SHP77 (cell line): ENCODE measurements at places on chromosomes 1 and 21.

- DNase-seq = no peak
These were observed 83.6 kb downstream of the LRRC8D start for GRCh38 chr1:89904219-89904980.

DNA sequence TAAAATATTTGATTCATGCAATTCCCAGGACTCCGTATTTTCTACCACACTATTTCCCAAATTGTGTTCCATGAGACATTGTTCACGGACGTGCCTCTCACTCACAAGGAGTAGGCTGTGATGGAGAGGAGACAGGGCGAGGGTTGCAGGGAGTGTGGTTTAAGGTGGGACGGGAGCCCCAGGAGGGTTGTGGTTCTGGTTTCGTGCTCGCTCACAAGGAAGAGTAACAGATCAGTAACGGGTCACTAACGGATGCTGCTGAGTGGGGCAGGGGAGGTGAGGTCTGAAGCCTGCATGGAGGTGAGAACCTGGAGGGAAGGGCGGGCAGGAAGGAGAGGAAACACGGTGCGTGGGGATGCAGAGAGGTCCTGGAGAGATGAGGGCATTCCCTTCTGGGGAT is 28.8 kb downstream of the TFF3 start:
- no peak for DNase-seq

GRCh38 chr1:113872219-113872935 is 865 bp upstream of the PTPN22 start:
- DNase-seq = no peak

DNA sequence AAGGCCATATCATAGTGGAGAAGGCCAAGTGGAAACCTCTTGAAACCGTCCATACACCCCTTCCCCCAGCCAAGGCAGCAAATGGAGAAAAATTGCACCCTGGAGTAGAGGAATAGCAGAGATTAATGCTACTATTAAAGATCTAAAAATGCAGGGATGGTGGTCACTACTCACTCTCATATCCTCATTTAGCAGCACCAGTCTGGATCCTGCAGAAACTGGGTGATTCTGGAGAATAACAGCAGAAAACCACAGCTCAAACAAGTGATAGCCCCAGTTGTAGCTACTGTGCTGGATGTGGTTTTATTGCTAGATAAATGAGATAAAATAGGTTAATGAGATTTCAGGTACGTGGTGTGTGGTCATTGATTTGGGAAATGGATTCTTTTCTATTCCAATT is 30.3 kb downstream of the S1PR1 start:
- no peak for DNase-seq

DNA sequence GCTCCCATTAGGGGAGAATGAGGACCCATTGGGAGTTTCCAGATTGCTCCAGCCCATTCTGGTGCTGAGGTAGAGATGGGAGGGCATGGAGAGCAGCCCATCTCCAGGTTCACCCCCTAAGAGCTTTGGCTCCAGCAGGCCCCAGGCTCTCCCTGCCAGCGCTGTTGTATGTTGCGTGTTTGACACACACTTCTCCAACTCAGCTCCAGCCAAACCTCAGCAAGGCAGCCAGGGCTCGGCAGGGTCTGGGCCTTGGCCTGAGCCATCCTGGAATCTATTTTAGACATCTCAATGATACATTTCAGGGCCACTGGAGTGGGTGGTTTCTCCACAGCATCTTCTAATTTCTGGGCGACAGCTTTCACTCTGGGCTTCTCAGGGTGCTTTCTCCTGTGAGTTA is 117.0 kb downstream of the NAV1 start:
- DNase-seq = no peak

DNA sequence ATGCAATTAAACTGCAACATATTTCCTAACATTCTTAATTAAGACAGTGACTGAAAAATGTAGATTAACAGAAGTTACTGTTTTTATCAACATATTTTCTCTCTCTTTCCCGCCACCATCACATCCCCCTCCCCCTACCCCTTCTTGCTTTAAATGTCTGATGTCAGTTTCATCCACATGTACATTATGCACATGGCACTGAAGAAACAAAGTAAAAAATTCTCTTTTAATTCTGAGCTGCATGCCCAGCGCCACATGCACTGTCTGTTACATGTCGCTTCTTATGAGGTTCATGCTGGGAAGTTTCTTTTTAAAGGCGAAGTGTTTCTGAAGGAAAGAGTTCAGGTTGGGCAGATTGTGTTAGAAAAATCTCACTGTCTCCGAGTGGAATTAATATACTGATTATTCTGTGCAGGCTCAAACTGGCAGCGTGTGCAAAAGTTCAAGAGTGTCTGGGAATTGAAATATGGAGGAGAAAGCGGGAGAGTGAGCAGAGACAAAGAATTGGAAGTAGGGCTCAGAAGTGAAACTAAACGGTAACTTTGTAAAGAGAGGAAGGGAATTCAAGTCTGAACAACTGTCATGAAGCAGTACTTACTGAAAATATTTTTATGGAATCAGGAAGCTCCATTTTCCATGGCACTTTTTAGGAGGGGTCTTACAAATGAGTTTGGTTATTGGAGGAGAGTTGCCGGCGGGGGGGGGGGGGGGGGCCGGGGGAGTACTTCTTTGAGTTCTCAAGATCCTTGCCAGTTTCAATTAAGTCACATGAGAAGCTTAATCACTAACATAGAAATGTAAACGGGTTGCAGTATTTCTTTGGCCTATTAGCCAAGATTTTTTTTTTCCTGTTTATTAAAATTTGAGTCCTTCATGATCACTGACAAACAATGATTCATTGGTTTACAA is 217.6 kb downstream of the SDCCAG8 start:
- no peak for DNase-seq

DNA sequence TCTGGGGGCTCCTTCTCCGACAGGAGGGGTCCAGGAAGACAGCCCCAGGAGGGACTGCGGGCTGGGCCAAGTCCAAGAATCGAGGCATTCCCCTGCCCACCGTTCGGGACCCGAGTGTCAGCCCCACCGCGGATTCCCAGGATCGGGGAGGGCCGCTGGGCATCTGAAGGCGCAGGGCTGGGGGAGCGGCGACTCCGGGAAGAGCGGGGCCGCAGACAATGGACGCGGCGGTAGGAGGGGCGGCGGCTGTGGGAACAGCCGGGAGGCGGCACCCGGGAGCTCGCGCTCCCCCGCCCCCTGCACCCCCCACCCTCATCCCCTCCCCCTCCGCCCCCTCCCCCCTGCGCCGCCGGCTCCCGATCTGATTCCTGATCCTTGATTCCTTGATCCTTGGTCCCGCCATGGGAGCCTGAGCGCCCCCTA is at the start of gene VANGL2:
VANGL2 (plus strand) TSS at position 342 of the 423 bp plus-strand sequence. CDS start 15,274 bp downstream, outside the sequence.
- DNase-seq = no peak

- no peak for DNase-seq
These were observed 19.3 kb upstream of the TBX19 start for GRCh38 chr1:168261390-168261789.

GRCh38 chr1:98887507-98887906 is 117.2 kb downstream of the PLPPR5 start:
- no peak for DNase-seq

GRCh38 chr21:29896884-29897283 is 42.9 kb downstream of the GRIK1 start:
- DNase-seq = no peak

GRCh38 chr1:18336801-18337200 is 143.9 kb upstream of the KLHDC7A start:
- no peak for DNase-seq

- DNase-seq = no peak
These were observed 161.8 kb downstream of the DPYD start for GRCh38 chr1:97759078-97759477.

DNA sequence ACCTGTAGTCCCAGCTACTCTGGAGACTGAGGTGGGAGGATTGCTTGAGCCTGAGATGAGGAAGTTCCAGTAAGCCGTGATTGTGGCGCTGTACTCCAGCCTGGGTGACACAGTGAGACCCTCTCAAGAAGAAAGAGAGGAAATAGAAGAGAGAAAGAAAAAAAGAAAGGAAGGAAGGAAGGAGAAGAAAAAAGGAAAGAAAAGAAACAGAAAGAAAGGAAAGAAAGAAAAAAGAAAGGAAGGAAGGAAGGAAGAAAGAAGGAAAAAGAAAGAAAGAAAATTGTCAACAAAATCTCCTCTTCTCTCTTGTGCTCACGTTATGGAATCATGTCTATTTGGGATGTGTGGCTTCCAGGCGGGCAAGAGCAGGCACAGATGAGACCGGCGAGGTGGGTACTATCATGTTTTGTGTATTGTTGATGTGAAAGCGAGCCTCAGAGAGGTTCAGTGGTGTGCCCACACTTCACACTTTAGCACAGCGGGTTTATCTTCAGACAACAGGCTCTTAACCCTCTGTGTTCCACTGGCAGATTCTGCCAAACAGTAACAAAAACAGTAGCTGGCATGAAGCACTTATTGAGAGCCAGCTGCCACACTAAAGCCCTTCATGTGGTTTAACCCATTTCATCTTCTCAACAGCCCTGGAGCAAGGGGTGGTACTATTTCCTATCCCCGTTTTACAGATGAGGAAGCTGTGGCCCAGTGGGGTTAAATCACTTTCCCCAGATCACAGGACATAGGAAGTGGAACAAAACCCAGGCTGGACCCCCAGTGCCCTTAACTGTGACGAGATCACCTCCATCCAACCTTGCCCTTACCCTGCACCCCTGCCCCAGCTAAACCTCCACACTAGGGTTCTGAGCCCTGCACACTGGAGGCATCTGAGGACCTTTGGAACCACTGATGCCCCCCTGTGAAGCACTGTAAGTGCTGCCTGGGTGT is 94.7 kb upstream of the TARDBP start:
- DNase-seq = no peak

DNA sequence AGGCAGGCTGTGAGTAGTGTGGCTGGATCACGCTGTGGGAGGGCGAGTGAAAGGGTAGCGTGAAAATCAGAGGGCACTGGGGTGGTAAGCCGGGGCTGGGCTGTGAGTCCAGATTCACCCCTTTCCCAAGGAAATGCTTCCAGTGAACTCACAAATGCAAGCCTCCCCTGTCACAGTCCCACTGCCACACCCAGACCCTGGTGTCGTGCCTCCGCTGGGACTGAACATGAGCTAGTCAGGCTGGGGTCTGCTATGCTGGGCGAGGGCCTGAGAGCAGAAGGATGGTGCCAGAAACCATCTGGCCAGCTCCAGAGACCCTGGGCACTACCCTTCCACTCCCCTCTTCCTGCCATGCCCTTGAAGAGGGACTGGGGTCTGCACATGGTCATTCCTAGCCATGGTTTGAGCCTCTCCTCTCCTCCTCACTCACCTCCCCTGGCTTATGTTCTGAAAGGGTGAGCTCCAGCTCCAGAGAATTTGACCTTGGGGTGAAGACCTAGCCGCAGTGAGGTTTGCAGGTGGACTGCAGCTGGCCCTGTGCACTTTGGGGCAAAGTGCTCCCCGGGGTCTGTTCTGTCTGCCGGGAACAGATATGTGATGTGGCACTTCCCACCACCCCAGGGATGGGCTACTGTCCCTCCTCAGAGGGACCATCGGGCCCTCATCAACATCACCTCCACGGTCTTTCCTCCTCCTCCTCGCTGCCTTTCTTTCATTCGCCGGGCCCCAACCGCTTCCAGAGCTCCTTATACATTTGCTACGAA is 365.6 kb downstream of the RPS6KC1 start:
- no peak for DNase-seq

GRCh38 chr1:199073166-199073565 is 434.3 kb downstream of the PTPRC start:
- no peak for DNase-seq

DNA sequence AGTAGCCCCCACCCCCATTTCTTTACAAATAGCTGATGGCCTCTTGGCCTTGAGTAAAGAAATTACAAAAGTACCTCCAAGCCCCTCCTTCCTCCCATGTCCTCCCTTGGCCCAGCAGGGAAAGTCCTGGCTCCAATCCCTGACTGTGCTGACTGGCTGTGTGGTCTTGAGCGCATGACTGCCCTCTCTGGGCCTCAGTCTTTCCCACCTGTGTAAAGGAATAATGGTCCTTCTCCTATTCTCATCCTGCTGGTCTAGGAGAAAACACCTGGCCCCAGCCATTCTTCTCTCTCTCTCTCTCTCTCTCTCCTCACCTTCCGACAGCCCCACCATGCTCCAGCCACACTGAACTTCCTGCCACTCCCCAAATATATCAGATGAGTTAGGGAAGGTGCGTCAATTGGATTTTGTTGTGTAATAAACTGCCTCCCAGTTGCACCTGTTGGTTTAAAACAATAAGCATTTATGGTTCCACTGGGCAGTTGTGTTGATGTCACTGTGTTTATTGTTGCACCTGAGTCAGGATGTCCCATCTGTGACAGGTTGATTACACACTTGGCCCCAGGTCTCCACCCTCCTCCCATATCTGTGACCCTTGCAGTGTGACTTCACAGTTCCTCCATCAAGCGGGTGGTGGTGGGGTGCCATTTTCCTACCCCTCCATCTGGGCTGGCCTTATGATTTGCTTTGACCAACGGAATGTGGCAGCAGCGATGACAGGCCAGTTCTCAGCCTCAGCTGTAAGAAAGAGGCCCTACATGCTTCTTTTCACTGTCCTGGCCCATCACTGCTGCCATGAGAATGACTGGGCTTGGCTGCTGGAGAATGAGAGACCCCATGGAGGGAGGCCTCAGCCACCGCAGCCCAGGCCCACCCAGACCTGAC is 22.3 kb upstream of the LRP8 start:
- no peak for DNase-seq
